Cardiac muscle cell (in vitro differentiated cells and primary cell): ENCODE measurements at places on chromosomes 13 and 19.
A peak's percentile ranks its signal among the peaks of the same experiment; 100 is the strongest.

DNA sequence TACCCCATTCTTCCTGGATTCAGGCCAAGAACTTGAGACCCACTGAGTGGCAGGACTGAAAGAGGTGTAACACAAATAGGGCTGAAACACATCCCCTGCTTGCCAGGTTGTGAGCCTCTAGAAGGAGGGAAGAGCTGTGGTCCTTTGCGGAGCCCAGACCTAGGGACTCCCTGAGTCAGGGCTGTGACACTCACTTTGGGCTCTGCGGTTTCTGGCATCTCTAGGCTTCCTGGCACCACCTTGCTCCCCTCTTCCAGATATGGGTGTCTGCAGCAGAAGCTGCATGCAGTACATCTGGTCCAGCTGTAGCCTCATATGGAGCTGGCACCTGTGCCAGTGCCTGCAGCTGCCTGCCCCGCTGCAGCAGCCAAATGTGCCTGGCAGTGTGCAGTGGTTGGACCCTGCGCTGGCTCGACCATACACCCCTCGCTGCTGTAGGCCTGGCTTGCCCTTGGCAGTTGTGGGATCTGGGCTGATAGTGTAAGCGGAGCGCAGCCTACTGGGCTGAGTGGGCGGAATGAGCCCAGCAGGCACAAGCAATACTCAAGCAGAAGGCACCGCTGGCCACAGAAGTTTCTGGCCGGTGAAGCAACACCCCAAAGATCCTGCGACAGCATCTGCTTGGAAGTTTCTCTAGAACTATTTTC is 290.4 kb downstream of the SLITRK6 start:
- no peaks in the 10 kb centered on the region for H3K4me1 ChIP-seq
- H3K27me3 ChIP-seq = no peaks in the 10 kb centered on the region
- H3K4me3 ChIP-seq = no peak overlapping the region
- peak; percentile 36 for DNase-seq
- no peaks in the 10 kb centered on the region for H3K36me3 ChIP-seq
- H3K27ac ChIP-seq = no peak overlapping the region

- H3K36me3 ChIP-seq = no peaks in the 10 kb centered on the region
- H3K4me3 ChIP-seq = no peak overlapping the region
- DNase-seq = no peak
- no peaks in the 10 kb centered on the region for H3K27me3 ChIP-seq
- H3K27ac ChIP-seq = no peak overlapping the region
Observed at GRCh38 chr13:46536341-46536740, 16.6 kb upstream of the LRCH1 start.

DNA sequence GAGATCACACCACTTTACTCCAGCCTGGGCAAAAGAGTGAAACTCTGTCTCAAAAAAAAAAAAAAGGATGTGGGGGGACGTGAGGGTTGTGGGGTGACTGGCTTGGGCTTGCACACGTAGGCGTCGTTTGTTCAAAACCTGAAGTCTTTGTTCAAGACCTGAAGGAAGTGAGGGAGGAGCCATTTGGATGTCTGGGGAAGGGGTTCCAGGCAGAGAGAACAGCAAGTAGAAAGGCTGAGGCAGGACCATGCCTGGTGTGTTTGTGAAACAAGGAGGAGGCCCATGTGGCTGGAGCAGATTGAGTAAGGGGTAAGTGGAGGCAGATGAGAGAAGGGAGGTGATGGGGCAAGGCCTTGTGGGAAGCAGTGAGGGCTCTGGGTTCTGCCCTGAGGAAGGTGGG is 27.8 kb downstream of the PIN1 start:
- no peak overlapping the region for H3K27ac ChIP-seq
- no peaks in the 10 kb centered on the region for H3K4me1 ChIP-seq
- H3K4me3 ChIP-seq = no peak overlapping the region

DNA sequence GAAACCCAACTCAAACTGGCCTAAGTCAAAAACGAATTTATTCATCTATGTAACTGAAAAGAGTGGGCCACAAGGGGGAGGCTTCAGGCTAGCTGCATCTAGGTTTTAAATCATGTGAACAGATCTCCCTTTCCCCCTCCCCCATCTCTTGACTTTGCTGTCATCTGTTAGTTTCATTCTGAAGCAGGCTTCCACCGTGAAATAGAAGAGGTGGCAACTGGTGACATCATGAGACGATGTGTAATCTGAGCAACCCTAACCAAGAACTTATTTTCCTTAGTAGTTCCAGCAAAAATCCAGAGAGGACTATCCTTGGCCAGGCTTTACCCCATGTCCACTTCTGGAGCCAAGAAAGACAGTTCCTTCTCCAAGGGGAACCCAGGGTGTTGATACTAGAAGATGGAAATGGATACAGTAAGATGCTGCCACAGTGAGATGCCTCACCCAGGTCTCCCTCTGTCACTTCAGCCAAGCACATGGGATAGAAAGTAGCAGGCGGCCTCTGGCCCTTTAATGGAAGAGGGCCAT is 9.4 kb downstream of the SAMD4B start:
- no peak overlapping the region for H3K4me3 ChIP-seq
- peaks cover 23% of the 10 kb centered on the region for H3K4me1 ChIP-seq
- H3K27ac ChIP-seq = no peak overlapping the region
- H3K27me3 ChIP-seq = no peaks in the 10 kb centered on the region
